ENCODE measurements at places on chromosomes 1 and 21. TPM values are rescaled to one million over a fixed set of nuclear protein-coding genes. Genes with fewer than 3 reads are reported as not detected.
A peak's percentile ranks its signal among the peaks of the same experiment; 100 is the strongest.

GRCh38 chr1:6330410-6330911 lies 63.1 kb downstream of the ACOT7 start:
- no peak overlapping the region for H3K4me3 ChIP-seq
- H3K36me3 ChIP-seq: peaks cover 3% of the 10 kb centered on the region
- no peaks in the 10 kb centered on the region for H3K27me3 ChIP-seq
- H3K4me1 ChIP-seq: no peaks in the 10 kb centered on the region
- no peak overlapping the region for H3K27ac ChIP-seq

DNA sequence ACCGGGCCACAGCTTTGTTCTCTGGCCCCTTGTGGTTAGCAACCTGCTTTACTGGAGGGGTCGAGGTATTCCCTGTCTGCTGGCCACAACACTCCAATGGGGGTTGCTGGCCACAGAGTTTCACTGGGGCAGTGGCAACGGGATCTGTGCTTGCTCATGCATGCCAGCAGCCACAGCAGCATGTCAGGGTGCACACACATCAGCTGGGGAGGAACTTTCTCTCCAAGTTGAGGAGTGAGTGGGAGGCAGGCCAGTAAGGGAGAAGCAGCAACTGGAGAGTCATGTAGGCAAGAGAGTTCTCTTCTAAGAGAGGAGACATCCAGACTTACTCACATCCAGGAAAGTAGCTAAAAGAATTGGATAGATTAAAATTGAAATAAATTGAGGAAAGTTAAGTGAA lies 38.0 kb downstream of the SAMD13 start:
- no peak for DNase-seq
- no peaks in the 10 kb centered on the region for H3K36me3 ChIP-seq
- no peak overlapping the region for H3K27ac ChIP-seq
- H3K27me3 ChIP-seq: no peaks in the 10 kb centered on the region
- H3K4me3 ChIP-seq: no peak overlapping the region

- DNase-seq: no peak
- H3K4me3 ChIP-seq: no peak overlapping the region
- H3K27me3 ChIP-seq: no peaks in the 10 kb centered on the region
- H3K27ac ChIP-seq: no peak overlapping the region
- no peaks in the 10 kb centered on the region for H3K4me1 ChIP-seq
- H3K36me3 ChIP-seq: no peaks in the 10 kb centered on the region
Measured at GRCh38 chr1:73637264-73637663, 560.7 kb downstream of the LRRIQ3 start.

GRCh38 chr21:15001113-15001512 lies 63.7 kb downstream of the NRIP1 start:
- no peaks in the 10 kb centered on the region for H3K4me1 ChIP-seq
- no peaks in the 10 kb centered on the region for H3K36me3 ChIP-seq
- H3K27me3 ChIP-seq: no peaks in the 10 kb centered on the region
- DNase-seq: no peak
- no peak overlapping the region for H3K27ac ChIP-seq
- H3K4me3 ChIP-seq: no peak overlapping the region

DNA sequence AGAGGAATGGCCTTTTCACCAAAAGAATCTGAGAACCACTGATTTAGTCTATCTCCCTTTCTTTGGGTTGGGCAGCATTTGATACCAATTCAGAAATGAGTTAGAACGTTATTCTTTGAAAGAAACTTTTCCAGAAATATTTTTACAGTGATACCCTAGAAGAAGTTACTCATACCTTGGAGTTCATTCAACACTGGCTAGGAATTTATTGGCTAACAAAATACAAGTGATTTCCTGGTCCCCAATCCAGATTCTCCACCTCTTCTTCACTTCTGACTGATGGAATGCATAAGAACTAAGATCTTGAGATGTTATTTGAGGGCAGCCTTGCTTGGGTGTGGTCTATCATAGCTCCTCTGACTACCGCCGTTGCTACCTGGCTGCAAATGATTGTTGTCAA lies 9.4 kb downstream of the C1orf162 start:
- no peak for DNase-seq
- H3K4me1 ChIP-seq: no peaks in the 10 kb centered on the region
- no peak overlapping the region for H3K27ac ChIP-seq
- no peaks in the 10 kb centered on the region for H3K36me3 ChIP-seq

DNA sequence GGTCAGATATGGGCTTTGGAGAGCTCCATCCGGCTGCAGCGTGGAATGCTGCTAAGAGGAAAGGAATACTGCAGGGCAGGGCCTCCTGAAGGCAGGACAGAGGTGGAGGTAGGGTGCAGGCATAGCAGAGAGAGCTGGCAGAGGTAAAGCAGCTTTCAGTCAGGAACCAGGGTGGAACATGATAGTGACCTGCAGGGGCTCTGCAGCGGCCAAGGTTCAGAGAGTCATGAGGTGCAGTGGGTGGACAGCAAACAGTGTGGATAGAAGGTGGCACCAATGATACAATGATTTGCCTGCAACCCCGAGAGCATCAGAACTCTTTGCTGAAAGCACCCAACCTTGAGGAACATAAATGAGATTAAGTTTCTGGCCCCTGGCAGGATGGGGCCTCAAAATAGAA lies 119.3 kb downstream of the BEND5 start:
- no peak for DNase-seq
- H3K27ac ChIP-seq: no peak overlapping the region
- no peaks in the 10 kb centered on the region for H3K36me3 ChIP-seq
- H3K4me3 ChIP-seq: no peak overlapping the region
- no peaks in the 10 kb centered on the region for H3K4me1 ChIP-seq

DNA sequence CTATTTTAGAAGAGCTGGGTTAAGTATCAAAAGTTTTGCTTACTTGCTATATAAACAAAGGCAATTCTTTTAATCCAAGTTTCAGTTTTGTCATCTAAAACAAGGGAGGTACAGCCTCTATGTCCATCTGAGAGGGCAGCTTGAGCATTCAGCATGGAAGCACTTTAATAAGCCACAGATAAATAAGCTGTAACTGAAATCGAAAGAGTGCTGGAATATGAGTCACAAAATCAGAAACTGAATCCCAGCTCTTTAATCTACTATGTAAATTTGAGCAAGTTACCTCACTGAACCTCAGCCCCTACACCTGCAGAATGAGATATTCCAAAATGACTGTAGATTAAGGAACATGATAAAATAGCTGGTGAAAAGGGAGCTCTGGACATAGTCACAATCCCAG lies 80.0 kb upstream of the HP1BP3 start:
- DNase-seq: no peak
- no peak overlapping the region for H3K4me3 ChIP-seq
- no peaks in the 10 kb centered on the region for H3K36me3 ChIP-seq
- no peaks in the 10 kb centered on the region for H3K4me1 ChIP-seq
- H3K27ac ChIP-seq: no peak overlapping the region

- H3K27ac ChIP-seq: no peak overlapping the region
- no peaks in the 10 kb centered on the region for H3K36me3 ChIP-seq
- H3K4me1 ChIP-seq: no peaks in the 10 kb centered on the region
- DNase-seq: no peak
Measured at GRCh38 chr1:236091933-236092318, 27.0 kb upstream of the NID1 start.

GRCh38 chr1:56964349-56965017 lies 1.3 kb downstream of the C8B start:
- H3K36me3 ChIP-seq: no peaks in the 10 kb centered on the region
- H3K4me1 ChIP-seq: no peaks in the 10 kb centered on the region

GRCh38 chr1:8598060-8598724 lies 219.2 kb downstream of the RERE start:
- no peak for DNase-seq
- peak overlapping the region; percentile 62 for H3K4me3 ChIP-seq
- H3K27me3 ChIP-seq: no peaks in the 10 kb centered on the region
- no peaks in the 10 kb centered on the region for H3K36me3 ChIP-seq
- H3K4me1 ChIP-seq: peaks cover 44% of the 10 kb centered on the region

GRCh38 chr1:151718011-151718431 lies 1.4 kb upstream of the CELF3 start:
- H3K27me3 ChIP-seq: no peaks in the 10 kb centered on the region
- peaks cover 8% of the 10 kb centered on the region for H3K4me1 ChIP-seq
- DNase-seq: no peak
- no peaks in the 10 kb centered on the region for H3K36me3 ChIP-seq

DNA sequence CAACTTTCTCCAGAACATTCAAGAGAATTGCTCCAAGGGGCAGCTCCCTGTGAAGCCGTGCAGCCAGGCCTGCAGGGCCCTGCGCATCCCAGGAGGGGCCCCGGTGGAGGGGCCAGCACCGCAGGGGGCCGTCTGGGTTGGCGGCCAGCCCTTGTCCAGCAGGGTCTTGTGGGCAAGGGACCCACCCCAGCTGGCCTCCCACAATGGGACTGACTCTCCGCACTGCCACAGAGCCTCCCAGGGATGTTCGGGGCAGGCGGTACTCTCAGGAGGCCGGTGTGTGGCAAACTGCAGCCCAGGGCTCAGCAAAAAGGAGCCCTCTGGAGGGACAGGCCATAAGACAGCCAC lies 68.2 kb upstream of the COL6A1 start:
- no peak overlapping the region for H3K27ac ChIP-seq
- H3K4me3 ChIP-seq: no peak overlapping the region
- DNase-seq: no peak

DNA sequence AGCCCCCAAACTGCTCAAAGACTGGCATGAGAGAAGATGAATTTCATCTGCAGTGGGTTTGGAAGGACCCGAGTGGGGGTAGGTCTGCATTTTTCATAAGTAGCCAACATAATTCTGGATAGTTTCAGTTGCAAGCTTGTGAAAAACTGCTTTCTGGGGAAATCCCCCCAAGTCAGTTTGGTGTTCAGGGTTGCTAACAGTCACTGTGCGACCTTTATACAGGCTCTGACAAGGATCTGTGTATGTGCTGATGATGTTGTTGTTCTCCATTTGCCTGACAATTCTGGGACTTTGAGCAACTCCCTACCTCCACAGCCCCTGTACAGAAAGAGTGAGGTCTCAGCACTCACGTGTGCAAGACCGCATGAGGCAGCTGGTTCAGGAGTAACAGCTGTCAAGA lies 87.9 kb downstream of the SUSD4 start:
- H3K4me1 ChIP-seq: no peaks in the 10 kb centered on the region
- H3K27ac ChIP-seq: no peak overlapping the region
- H3K36me3 ChIP-seq: no peaks in the 10 kb centered on the region
- no peak overlapping the region for H3K4me3 ChIP-seq
- H3K27me3 ChIP-seq: no peaks in the 10 kb centered on the region

DNA sequence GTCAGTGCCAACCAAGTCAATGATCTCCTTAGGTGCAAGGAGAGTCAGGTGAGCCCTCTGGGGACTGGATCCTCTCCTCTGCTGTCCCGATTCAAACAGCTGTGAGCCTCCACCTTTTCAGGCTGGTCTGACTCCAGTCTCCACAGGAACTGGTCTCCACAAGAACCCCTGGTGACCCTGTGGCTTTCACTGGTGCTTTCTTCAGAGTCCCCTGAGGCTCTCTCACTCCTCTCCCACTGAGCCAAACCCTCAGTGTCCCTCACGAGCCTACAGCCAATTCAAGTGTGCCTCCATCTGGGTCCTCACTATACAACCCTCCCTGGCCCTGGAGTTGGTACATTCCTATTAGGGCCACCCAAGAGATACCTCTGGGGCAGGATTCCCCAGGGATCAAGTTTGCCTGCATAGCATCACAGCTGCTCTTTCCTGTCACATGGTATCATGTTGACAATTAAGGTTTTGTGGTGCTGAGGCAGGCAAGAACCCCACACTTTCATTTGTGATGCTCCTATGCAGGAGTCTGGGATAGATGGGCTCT lies 5.2 kb upstream of the NGF start:
- DNase-seq: no peak
- no peak overlapping the region for H3K4me3 ChIP-seq
- H3K27me3 ChIP-seq: no peaks in the 10 kb centered on the region
- no peaks in the 10 kb centered on the region for H3K36me3 ChIP-seq

GRCh38 chr1:190175320-190175719 lies 302.3 kb downstream of the BRINP3 start:
- no peaks in the 10 kb centered on the region for H3K4me1 ChIP-seq
- DNase-seq: no peak
- no peak overlapping the region for H3K4me3 ChIP-seq
- H3K36me3 ChIP-seq: no peaks in the 10 kb centered on the region

GRCh38 chr1:226548256-226549093 lies at the start of gene STUM:
Gene STUM (plus strand): TSS chr1:226548764. CDS start chr1:226548905, 141 bp downstream.
- peaks cover 17% of the 10 kb centered on the region for H3K4me1 ChIP-seq
- no peak for DNase-seq
- H3K27me3 ChIP-seq: no peaks in the 10 kb centered on the region
- no peak within 1 kb of the TSS for H3K27ac ChIP-seq
- H3K36me3 ChIP-seq: no peaks in the 10 kb centered on the region
- peak within 1 kb of the TSS; percentile 77 for H3K4me3 ChIP-seq

DNA sequence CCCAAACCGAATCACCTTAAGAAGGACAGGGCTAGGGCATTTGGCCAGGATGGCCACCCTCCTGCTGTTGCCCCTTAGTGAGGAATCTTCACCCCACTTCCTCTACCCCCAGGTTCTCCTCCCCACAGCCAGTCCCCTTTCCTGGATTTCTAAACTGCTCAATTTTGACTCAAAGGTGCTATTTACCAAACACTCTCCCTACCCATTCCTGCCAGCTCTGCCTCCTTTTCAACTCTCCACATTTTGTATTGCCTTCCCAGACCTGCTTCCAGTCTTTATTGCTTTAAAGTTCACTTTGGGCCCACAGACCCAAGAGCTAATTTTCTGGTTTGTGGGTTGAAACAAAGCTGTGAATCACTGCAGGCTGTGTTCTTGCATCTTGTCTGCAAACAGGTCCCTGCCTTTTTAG lies 3.6 kb downstream of the BTG2 start:
- H3K4me1 ChIP-seq: peaks cover 14% of the 10 kb centered on the region
- peak overlapping the region; percentile 95 for H3K4me3 ChIP-seq
- H3K27ac ChIP-seq: no peak overlapping the region
- H3K27me3 ChIP-seq: no peaks in the 10 kb centered on the region
- no peak for DNase-seq

GRCh38 chr21:32415451-32416398 lies 3.2 kb downstream of the EVA1C start:
- peaks cover 26% of the 10 kb centered on the region for H3K4me1 ChIP-seq
- peak overlapping the region; percentile 97 for H3K4me3 ChIP-seq
- DNase-seq: no peak
- no peaks in the 10 kb centered on the region for H3K36me3 ChIP-seq
- H3K27ac ChIP-seq: peak overlapping the region; percentile 21

CD34 gene
- 67.8 TPM for total RNA-seq

TSPAN2 gene
- 34.3 TPM for total RNA-seq

MX2 gene
- total RNA-seq: 22.4 TPM

FBXO2 gene
- total RNA-seq: 3.8 TPM

ARHGAP30 gene
- 16.4 TPM for total RNA-seq

GUCA2A gene
- not detected for total RNA-seq
